ENCODE measurements at places on chromosomes 1 and 21. TPM values are rescaled to one million over a fixed set of nuclear protein-coding genes. Genes with fewer than 3 reads are reported as not detected.

RGSL1 gene
- total RNA-seq: not detected

CHD5 gene
- 1.3 TPM for total RNA-seq

SPTA1 gene
- not detected for total RNA-seq

AJAP1 gene
- not detected for total RNA-seq

CNKSR1 gene
- 0.26 TPM for total RNA-seq

MTFR1L gene
- 23.0 TPM for total RNA-seq

S100A7 gene
- total RNA-seq: not detected

CFHR1 gene
- total RNA-seq: 0.23 TPM

CFAP107 gene
- not detected for total RNA-seq
